Panc1 (cell line): ENCODE measurements at places on chromosomes 1 and 21. TPM values are rescaled to one million over a fixed set of nuclear protein-coding genes. Genes with fewer than 3 reads are reported as not detected.

DNA sequence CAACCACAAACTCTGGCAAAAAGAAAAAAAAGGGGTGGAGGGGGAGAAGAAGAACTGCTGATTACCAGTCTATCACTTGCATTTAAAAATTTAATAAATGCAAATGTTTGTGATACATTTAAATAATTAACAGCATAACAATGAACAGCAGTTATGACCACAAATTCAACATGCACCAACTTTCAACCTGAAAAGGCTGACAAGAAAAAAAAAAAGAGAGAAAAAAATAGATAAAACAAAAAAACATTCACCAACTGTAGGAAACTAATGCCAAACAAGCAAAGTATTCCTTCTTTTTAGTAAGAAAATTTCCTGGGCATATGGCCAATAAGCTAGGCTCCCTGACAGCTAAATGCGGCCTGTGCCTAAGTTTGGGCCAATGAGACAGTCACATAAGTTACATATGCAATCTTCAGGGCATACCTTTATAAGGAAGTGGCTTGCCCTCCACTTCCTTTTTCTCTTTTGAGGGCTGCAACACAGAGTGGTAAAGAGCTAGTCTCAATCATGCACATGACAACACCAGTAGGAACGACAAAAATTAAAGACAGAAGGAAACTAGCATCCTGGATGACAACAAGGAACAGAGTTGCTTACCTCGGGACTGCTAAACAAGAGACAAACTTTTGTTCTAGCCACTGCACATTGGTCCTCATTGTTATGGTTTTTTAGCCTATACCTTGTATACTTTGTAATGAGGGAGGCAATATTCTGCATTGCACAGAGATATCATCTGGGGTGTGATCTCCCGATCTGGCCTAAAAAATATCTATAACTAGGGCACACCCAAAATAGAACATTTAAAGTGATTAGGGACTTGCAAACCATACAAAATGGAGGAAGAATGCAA lies 24.2 kb upstream of the PHTF1 start:
- H3K36me3 ChIP-seq = no peaks in the 10 kb centered on the region
- no peaks in the 10 kb centered on the region for H3K27me3 ChIP-seq
- no peak for DNase-seq
- H3K27ac ChIP-seq = no peak overlapping the region

DNA sequence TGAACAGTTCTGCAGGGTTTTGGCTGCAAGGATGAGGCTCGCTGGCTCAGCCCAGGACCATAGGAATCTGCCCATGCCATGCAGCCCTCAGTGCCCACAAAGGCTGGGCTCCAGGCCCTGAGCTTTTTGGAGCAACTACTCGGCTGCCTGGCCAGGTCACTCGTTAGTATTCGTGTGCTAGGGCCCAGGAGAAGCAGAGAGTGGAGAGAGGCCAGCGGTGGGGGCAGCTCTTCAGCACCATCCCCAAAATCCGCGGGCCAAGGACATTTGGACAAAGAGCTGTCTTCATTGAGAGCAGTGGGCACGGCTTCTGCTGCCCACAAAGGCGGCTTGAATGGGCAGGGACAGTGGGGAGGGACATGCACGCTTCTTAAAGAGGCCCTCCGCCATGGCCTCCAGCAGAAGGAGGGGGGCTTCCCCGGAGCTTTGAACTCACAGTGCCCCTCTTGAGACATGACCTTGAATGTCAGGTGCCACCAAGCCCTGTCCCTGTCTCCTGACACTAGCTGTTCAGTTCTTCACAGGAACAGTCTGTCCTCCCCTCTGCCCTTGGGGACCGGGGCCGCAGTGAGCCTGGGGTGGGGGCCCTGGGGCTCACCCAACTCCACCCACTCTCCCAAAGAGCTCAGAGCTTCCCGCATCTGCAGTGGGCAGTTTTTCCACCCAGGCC lies 106.1 kb upstream of the ARHGEF16 start:
- no peak overlapping the region for H3K27ac ChIP-seq
- no peaks in the 10 kb centered on the region for H3K36me3 ChIP-seq
- H3K27me3 ChIP-seq = no peaks in the 10 kb centered on the region
- no peak overlapping the region for H3K4me3 ChIP-seq
- DNase-seq = no peak
- peaks cover 34% of the 10 kb centered on the region for H3K4me1 ChIP-seq

DNA sequence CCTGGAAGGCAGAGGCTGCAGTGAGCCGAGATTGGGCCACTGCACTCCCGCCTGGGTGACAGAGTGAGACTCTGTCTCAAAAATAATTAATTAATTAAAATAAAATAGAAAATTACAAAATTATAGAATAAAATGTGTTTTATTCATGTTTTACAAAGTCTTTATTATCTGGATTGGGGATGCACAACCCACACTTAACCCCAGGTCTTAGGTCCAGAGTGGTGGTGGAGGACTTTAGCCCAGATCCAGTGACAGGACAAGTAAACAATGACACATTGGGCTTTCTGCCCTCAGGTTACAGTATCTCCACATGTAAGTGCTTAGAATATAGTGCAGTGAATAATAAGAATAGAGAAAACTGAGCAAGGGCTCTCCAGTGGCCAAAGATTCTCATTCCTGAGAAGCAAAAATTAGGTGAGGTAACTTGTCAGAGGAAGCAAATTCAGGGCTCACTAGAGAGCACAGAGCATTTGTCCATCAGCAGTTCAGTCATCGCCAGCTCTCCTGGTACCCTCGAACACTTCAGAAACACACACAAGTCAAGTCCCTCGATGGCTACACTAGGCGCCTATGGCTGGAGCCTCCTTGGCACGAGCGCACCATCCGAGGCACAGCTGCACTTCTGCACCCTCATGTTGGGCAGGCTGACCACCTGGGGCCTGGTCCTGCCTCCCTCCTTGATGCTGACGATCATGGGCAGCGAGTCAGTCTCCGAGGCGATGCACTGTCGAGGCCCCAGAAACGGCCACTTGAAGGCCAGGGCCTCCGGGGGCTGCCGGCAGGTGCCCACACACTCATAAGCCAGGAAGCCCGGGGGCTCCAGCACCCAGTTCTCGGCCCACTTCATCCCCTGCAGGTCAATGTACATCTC lies 2.6 kb downstream of the LEFTY1 start:
- no peaks in the 10 kb centered on the region; the same call in 1 of the 2 replicates for H3K36me3 ChIP-seq
- no peak for DNase-seq
- no peak overlapping the region for H3K27ac ChIP-seq
- H3K4me3 ChIP-seq = no peak overlapping the region
- H3K4me1 ChIP-seq = peaks cover 4% of the 10 kb centered on the region

DNA sequence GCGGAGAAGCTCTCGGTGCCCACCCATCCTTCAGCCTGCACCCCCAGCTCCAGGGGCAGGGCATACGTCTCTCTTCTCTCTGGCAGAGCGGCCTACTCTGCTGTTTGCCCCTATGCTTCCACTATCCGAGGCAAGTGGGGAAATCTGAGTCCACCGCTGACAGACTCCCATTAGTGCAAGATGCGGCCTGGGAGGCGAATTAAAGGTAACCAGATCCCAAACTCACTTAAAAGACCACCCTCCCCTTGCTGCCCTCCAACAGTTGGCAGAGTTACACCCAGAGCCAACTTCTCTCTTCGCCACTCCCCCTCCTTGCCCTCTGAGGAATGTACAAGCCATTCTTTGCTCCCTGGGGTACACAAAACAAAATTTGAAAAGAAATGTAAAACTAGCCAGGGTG lies 6.4 kb downstream of the FOXD3 start:
- DNase-seq = no peak
- no peak overlapping the region for H3K4me3 ChIP-seq
- H3K36me3 ChIP-seq = no peaks in the 10 kb centered on the region

DNA sequence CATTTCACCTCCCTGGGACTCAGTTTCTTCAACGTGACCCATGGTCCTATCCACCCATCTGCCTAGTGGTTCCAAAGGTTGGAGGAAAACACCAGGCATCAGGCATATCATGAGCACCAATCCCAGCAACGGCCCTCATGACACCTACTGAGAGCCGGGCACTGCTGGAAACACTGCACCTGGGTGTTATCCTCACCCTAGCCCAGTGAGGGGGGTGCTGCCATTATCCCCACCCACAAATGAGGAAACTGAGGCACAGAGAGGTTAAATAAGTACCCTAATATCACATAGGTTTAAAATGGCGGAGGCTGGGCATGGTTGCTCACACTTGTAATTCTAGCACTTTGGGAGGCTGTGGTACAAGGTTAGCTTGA lies 206.9 kb downstream of the MATN1 start:
- H3K27me3 ChIP-seq = no peaks in the 10 kb centered on the region
- H3K27ac ChIP-seq = no peak overlapping the region
- DNase-seq = no peak
- no peaks in the 10 kb centered on the region for H3K36me3 ChIP-seq
- H3K4me3 ChIP-seq = no peak overlapping the region

GRCh38 chr1:62912028-62912638 lies 128.2 kb downstream of the ATG4C start:
- no peaks in the 10 kb centered on the region for H3K4me1 ChIP-seq
- no peaks in the 10 kb centered on the region for H3K36me3 ChIP-seq
- no peak overlapping the region for H3K27ac ChIP-seq
- H3K4me3 ChIP-seq = no peak overlapping the region

DNA sequence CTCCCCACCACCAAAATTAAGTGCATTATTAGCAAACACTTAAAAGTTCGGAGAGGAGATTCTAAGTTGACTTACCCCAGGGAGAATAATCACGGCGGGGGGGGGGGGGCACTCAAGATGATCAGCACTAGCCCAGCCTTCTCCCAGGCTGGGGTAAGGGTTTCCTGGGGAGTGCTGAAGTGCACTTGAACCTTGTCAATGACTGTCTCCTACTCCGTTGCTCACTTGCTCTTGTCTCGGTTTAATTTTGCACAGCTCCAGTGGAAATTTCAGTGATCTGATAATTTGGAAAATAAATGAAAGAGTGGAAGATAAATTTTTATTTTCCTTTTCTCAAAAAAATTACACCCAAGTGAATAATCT lies 59.2 kb downstream of the PBX1 start:
- H3K4me1 ChIP-seq = no peaks in the 10 kb centered on the region
- H3K27me3 ChIP-seq = no peaks in the 10 kb centered on the region
- H3K27ac ChIP-seq = no peak overlapping the region
- no peaks in the 10 kb centered on the region for H3K36me3 ChIP-seq

- no peaks in the 10 kb centered on the region for H3K36me3 ChIP-seq
- no peaks in the 10 kb centered on the region; the same call in 1 of the 2 replicates for H3K27me3 ChIP-seq
Observed at GRCh38 chr1:118986555-118987467, 1.3 kb downstream of the TBX15 start.

DNA sequence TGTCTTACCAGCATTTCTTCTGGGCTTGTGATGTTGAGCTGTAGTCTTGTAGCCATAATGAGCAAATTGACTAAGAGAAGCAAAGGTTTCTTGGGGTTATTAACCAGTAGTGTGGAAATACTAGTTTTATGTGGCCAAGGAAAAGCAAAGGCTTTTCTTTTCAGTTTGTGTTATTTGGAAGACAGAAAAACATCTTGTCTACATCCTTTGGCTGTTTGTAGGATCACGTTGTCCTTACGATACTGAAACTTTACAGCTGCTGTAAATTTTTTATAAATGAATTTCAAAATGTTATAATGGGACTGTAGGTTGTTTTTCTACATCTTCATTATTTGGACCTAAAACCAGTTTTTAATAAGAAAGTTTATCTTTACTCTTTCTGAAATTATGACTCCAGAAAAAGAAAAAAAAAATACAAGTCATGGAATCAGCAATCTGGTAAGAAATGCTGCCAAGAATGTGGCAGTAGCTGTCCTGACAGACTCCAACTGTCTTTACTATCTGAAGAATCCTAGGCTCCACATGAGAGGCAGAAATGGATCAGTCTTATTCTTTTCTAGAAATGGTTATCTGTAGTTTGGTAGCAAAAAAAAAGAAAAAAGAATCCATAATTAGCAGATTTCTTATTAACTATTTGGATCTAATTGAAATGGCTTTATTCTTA lies 41.6 kb upstream of the QSOX1 start:
- no peak overlapping the region for H3K4me3 ChIP-seq
- no peak for DNase-seq
- H3K27me3 ChIP-seq = no peaks in the 10 kb centered on the region
- H3K4me1 ChIP-seq = 0 out of 2 replicates have a peak, but pooled peaks cover 3% of the 10 kb centered on the region
- H3K36me3 ChIP-seq = peaks cover 20% of the 10 kb centered on the region

GRCh38 chr1:81681601-81682266 lies 119.0 kb upstream of the ADGRL2 start:
- DNase-seq = no peak
- H3K27ac ChIP-seq = peak overlapping the region; percentile 81
- H3K4me1 ChIP-seq = peaks cover 20% of the 10 kb centered on the region
- H3K4me3 ChIP-seq = no peak overlapping the region
- H3K27me3 ChIP-seq = no peaks in the 10 kb centered on the region
- no peaks in the 10 kb centered on the region for H3K36me3 ChIP-seq

DNA sequence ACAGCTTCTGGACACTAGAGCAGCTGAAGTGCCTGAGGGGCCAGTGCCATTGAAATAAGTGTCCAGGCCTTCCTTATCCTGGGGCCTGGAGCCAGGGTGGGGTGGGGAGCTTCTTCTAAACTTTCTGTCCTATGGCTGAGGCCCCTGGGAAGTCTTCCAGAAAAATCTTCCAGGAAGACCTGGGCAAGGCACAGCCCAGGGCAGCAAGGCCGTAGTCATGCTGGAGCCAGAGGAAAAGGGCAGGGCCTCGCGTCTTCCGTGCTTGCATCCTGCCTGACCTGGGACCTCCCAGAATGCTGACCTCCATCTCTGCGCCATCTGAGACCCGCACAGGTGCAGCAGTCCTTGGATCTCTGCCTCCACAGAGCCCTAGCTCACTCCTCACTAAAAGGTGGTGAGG lies 96.7 kb upstream of the SLC44A3 start:
- H3K27ac ChIP-seq = no peak overlapping the region
- no peaks in the 10 kb centered on the region for H3K36me3 ChIP-seq
- H3K4me3 ChIP-seq = no peak overlapping the region
- peaks cover 3% of the 10 kb centered on the region; the same call in 1 of the 2 replicates for H3K4me1 ChIP-seq
- no peak for DNase-seq

DNA sequence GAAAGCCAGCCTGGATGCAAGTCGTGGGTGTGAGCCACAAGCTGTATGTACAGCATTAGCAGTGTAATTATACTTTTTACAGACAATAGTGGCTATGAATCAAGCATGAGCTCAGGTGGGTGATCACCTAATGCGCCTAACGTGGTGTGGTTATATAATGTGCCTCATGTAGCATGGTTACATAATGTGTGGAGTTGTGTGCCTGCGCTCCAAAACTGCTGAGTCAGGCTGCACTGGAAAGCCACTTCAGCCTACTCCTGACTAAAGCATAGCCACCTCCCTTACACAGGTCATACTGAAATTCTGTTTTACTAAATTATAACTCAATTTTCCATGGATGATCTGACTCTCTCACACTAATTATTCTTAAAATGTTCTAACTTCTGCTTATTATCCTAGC lies 69.8 kb downstream of the KCNT2 start:
- no peaks in the 10 kb centered on the region for H3K36me3 ChIP-seq
- DNase-seq = no peak
- no peaks in the 10 kb centered on the region for H3K27me3 ChIP-seq
- no peak overlapping the region for H3K4me3 ChIP-seq

GRCh38 chr1:31970873-31971272 lies 32.7 kb upstream of the PTP4A2 start:
- no peaks in the 10 kb centered on the region for H3K36me3 ChIP-seq
- H3K27me3 ChIP-seq = no peaks in the 10 kb centered on the region
- no peaks in the 10 kb centered on the region for H3K4me1 ChIP-seq

- no peak for DNase-seq
- H3K27me3 ChIP-seq = no peaks in the 10 kb centered on the region
- no peaks in the 10 kb centered on the region for H3K36me3 ChIP-seq
- peak overlapping the region; percentile 44 for H3K4me3 ChIP-seq
- peak overlapping the region; percentile 74 for H3K27ac ChIP-seq
- H3K4me1 ChIP-seq = peaks cover 49% of the 10 kb centered on the region
Observed at GRCh38 chr1:156106624-156107488, 7.7 kb upstream of the LMNA start.

FCRL3 gene
- total RNA-seq = not detected

KRTAP13-2 gene
- not detected for total RNA-seq

F11R gene
- total RNA-seq = 63.0 TPM

CR1 gene
- not detected for total RNA-seq

TMEM82 gene
- not detected for total RNA-seq
